Neuronal stem cell (in vitro differentiated cells): ENCODE measurements at places on chromosomes 5 and 9.

DNA sequence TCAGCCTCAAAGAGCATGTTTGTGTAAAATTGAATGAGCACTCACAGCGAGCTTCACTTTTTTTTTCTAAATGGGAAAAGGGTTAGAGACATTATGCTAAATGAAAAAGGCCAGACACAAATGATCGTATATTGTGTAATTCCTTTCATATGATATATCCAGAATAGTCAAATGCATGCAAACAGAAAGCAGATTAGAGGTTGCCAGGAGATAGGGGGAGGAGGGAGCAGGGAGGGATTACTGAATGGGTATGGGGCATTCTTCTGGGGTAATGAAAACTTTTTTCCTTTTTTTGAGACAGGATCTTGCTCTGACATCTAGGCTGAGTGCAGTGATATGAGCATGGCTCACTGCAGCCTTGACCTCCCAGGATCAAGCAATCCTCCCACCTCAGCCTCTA is 47.1 kb downstream of the DMAC1 start:
- DNase-seq: no peak

DNA sequence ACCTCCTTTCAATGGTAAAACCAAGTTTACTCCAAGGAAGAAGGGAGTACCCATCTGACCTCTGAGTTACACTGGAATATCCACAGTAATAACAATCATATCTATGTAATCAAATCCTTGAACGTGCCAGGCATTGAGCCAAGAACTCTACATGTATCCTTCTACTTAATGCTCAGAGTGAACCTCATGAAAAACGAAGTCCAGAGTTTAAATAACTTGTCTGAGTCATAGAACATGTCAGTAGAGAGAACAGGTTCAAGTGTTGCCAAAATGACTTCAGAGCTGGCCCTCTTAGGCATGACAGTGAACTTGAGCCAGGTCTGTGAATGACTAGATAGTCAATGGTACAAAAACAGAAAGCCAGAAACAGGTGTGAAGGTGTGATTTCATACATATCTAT is 164.1 kb upstream of the ZNF618 start:
- no peak for DNase-seq

- no peak for DNase-seq
These were observed 126.3 kb downstream of the MSX2 start for GRCh38 chr5:174850565-174851169.

GRCh38 chr9:89686126-89686525 is 81.3 kb downstream of the GADD45G start:
- no peak for DNase-seq

GRCh38 chr9:38224941-38225340 is 155.9 kb upstream of the SHB start:
- DNase-seq: no peak

DNA sequence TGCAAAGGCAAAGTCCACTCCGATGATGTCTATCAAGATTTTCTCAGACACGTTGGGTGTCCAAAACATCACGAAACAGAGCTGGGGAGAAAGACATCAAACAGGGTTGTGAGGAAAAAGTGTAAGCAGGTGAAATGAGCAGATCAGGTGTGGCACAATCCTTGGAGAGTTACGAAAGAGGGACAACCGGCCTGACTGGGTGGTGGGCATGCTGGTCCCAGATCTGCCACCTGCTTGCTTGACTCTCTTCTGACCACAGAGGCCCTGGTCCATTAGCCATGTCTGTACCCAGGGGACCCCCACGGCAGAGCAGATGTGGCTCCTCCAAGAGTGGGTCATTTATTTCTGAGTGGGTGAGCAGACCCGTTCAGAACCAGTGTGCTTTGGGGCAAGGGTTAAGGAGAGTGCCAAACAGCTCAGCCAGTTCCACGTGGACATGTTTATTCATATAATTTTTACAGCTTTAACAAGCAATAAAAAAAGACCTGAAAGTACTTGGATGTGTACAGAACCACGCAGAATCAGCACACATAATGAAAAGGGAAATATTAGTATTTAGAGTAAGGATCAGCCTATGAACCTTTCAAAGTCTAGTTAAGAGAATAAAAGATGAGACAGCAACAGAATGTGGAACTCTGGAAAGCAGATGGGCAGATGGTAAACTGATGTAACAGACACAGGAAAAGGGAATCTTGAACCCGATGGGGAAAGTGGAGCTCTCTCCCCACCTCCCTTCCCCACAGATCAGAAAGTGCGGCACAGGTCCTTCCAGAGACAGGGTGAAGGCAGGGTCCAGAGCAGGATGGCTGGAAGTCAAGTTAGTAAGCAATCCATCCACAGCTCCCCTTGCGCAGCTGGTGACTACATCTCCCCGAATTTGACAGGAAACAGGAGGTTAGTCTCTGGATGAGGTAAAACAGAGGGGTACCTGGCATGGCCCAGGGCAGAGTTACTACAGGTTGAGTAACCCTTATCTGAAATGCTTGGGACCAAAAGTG is 52.5 kb downstream of the OTULIN start:
- no peak for DNase-seq

- DNase-seq: no peak
These were observed 33.4 kb upstream of the GNPDA1 start for GRCh38 chr5:142046191-142046590.

- no peak for DNase-seq
These were observed 717.3 kb upstream of the CHD1 start for GRCh38 chr5:99646011-99646647.

DNA sequence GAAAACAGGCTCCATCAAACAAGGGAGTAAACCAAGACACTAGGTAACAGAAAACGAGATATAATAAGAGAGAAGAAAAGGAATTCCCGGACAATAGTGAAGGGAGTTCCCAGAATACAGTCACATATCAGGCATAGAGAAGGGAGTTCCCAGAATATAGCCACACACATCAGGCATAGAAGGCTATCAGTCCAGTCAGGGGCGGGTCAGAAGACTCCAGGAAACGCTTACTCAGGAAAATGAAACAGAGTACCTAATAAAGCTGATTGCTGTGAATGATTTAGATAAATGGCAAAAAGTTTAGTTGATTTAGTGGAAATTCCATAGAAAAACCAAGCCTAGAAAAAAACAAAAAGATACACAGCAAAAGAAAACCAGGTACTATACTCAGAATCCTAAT is 4.9 kb downstream of the TOMM5 start:
- DNase-seq: no peak

DNA sequence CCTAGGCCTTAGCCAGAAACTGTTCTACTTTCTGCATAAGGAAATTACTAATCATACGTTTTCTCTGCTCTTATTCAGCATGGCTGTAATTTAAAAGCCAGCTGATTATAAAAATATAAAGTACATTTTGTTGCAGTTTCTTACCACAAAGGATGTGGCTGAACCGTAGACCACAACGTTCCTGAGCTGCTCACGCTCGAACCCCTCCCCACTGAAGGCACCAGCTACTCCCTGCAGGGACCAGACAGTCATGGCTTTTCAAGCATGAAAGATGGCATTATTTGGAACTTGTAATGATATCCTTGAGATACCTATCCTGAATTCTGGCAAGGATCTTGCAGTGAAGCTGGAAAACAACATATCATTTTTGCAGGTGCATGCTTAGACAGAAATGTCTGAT is 91.8 kb upstream of the DMRT1 start:
- no peak for DNase-seq

DNA sequence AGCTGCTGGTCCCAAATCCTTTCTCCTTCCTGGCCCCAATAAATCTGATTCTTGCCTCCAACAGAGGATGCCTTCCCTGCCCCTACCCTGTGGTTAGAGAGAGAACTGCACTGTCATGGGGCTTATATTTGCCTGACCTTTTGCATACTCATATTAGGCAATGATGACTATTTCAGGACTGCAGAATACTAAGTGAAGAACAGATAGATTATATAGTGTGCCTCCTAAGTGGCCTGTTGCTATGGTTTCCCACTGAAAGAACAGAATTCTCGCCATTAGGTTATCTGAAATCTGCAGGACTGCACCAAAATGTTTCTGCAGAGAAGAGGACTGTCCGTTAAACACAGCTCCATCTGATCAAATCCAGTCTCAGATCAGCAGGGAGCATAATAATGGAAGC is 87.3 kb upstream of the CCNG1 start:
- no peak for DNase-seq

DNA sequence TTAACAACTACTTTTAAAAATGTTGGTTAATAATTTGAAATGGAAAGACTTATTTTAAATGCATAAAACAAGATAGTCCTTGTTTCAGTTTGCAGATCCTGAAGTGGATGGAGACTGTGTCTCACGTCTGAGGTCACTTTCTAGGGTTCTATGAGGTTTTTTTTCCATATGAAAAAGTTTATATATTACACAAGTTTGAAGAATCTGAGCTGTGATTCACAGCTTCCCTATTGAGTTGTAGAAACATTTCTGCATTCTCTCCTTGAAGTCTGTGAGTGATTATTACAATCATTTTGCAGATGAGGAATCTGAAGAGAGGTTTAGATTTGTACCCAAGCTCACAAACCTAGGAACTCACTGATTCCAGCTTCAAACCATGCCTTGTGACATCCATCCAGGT is 442.5 kb upstream of the KLF4 start:
- no peak for DNase-seq

GRCh38 chr5:115579747-115580173 is 22.5 kb downstream of the TICAM2 start:
- DNase-seq: no peak

- no peak for DNase-seq
These were observed 144.2 kb upstream of the RAI14 start for GRCh38 chr5:34511915-34512314.

DNA sequence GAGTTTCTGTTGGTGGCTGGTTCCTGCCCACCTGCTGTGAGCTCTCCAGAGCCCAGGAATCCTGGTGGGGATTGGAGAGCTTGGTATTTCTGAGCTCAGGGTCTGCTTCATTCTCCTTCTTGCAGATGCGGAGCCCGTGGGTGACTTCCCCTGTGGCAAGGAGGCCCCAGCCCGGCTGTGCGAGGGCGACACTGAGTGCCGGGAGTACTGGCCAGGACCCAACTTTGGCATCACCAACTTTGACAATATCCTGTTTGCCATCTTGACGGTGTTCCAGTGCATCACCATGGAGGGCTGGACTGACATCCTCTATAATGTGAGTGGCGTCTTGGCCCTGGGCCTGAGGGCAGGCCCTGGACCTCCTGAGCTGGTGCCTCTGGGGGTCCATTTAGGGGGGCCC is 39.5 kb downstream of the CACNA1B start:
- DNase-seq: no peak

- no peak for DNase-seq
These were observed 59.4 kb downstream of the ANXA1 start for GRCh38 chr9:73210886-73211666.

DNA sequence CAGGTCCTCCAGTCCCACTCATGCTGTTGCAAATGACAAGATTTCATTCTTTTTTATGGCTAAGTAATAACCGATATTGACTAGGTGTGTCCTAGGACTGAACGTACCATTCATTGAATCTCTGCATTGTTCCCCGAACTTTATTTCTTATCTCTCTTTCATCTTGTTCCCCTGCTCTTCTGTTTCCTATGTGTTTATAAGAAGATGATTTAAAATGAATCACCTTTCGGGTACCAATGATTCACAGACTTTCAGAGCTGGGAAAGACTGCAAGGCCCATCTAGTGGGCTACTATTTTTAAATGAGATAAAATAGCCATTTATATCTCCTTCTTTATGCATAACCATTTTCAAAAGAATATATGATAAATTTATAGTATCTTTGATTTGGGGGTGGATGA is 133.0 kb downstream of the CDH18 start:
- no peak for DNase-seq

DNA sequence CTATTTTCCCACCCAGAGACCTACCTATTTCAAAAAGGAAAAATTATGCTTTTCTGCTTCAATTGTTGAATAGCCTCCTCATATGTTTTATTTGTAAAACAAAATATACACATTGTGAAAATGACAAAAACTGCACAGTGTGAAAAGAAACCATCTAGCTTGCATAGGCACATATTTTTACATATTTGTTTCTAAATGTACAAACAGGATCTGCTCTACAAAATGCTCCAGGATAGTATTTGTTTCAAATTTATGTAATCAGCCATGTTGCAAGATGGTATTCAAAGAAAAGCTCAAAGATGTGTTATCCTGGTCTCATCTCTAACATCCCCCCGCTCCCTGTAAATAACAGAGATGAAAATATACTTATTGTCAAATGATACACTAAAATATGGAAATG is 366.1 kb upstream of the MPDZ start:
- no peak for DNase-seq

DNA sequence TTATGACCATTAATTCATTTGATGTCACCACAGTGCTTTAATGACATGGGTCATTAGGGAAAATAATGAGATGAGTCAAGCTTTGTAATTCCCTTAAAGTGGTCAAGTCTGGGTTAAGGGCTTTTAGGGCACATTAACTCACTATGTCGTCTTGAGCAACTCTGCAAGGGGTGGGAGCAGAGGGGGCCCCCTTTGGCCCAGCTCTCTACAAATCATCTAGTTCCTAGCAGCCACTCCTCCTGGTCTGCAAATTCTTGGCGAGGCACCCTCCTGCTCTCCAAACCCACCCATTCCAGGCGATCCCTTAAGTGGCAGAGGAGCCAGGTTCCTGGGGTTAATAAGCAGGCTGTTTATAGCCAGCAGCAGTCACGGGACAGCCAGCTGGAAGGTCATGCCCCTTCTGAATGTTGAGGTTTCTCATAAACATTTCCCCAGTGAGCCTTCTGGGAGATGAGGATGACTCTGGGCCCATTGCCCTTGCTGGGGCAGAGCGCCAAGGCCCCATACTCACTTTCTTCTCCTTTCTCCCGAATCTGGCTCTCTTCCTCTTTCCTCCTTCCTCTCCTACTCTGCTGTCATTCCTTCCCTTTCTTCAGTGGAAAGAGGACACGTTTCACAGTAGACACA is 14.3 kb upstream of the GPX3 start:
- DNase-seq: no peak

DNA sequence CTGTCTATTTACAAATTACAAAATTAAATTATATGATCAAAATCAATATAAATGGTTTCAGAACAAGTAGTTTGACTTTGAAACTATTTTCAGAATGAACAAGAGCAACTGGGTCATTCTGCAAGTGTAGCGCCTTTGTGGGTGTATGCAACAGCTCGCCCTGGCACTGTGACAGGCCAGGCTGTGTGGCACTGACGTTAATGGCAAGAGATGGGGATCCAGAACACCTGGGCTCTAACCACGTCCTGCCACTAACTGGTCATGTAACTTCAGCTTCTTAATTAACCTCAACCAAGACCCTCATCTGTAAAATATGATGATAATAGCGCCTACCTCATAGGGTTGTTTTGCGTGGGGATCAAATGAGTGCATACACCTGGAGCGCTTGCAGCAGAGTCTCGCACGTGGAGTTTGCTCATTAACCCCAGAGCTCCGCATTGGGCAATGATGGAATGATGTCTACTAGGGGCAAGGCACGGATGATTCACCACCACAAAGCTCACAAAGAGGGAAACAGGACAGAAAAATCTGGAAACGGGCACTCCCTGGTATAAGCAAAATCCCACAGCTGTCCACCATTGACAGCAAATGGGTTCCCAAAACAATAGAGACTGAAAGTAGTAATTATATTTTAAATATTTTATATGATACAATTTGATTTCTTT is 639.4 kb downstream of the SEMA5A start:
- no peak for DNase-seq
